ENCODE measurements at places on chromosomes 3 and 15. TPM values are rescaled to one million over a fixed set of nuclear protein-coding genes. Genes with fewer than 3 reads are reported as not detected.

MIX23 gene
- total RNA-seq = 37.5 TPM

SPINK8 gene
- not detected for total RNA-seq

MORC1 gene
- total RNA-seq = 0.13 TPM

CDCP1 gene
- total RNA-seq = 0.23 TPM

RTP1 gene
- 1.00 TPM for total RNA-seq

Measured in motor neuron (in vitro differentiated cells).